Left renal pelvis (tissue), 4 donors: ENCODE measurements at places on chromosomes 6 and 20.

GRCh38 chr6:117829594-117830319 is 77.3 kb upstream of the SLC35F1 start:
- peak; percentile 3 for DNase-seq

GRCh38 chr20:21101453-21101931 is 4.7 kb downstream of the LINC00237 start:
- DNase-seq = no peak

DNA sequence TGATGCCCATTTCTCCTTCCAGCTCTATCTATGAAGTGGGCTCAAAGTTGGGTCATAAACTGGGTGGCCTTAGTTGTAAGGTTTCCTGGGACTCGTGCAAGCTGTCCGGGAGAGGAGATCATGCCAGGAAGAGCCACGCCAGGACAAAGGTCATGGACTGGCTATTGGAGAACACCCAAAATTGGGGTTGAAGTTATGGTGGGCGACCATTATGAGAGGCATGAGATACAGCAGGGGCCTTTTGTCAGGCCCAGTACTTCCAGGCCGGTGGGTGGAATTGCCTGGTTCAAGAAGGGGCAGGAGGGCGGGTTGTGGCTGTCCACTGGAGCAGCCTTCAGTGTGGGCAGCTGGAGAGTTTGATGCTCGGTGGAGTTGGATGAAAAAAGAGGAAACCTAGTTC is 225.1 kb upstream of the SSTR4 start:
- DNase-seq = no peak

GRCh38 chr6:23446469-23446967 is 679.5 kb upstream of the NRSN1 start:
- DNase-seq = no peak

DNA sequence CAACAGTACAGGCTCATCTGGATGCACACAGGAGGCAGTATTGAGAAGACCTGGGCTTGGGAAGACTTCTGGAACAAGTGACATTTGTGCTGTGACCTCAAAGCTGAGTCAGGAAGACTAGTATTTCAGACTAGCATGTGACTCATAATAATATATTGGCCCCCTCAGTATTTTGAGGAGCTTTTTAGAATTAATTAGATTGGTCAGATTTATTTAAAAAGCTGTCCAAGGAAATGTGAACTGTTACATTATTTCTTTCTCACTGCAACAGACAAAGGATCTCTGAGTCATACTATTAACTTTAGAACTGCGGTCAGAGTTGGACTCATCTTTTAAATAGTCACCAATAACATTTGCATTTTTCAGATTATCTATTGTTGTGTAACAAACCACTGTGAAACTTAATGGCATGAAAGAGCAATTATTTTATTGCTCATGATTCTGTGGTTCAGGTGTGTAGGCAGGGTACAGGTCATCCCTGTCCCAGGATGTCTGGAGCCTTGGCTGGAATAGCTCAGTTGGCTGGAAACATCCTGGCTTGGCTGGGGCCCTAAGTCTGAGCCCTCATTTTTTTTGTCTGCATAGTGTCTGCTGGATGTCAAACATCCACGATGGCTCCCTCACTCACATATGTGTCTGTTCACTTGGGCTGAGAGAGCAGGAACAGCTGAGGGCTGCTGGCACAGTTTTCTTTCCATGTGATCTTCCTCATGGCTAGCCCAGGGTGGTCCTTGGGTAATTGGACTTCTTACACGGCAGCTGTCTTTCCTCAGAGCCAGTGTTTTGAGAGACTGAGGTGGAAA is 46.9 kb downstream of the MAP3K4 start:
- no peak for DNase-seq

GRCh38 chr20:24990810-24991252 is 1.7 kb downstream of the APMAP start:
- no peak for DNase-seq

- no peak for DNase-seq
Measured at GRCh38 chr6:24963887-24964570, 28.3 kb upstream of the RIPOR2 start.

- DNase-seq = no peak
Measured at GRCh38 chr6:104718672-104719071, 141.0 kb downstream of the HACE1 start.

DNA sequence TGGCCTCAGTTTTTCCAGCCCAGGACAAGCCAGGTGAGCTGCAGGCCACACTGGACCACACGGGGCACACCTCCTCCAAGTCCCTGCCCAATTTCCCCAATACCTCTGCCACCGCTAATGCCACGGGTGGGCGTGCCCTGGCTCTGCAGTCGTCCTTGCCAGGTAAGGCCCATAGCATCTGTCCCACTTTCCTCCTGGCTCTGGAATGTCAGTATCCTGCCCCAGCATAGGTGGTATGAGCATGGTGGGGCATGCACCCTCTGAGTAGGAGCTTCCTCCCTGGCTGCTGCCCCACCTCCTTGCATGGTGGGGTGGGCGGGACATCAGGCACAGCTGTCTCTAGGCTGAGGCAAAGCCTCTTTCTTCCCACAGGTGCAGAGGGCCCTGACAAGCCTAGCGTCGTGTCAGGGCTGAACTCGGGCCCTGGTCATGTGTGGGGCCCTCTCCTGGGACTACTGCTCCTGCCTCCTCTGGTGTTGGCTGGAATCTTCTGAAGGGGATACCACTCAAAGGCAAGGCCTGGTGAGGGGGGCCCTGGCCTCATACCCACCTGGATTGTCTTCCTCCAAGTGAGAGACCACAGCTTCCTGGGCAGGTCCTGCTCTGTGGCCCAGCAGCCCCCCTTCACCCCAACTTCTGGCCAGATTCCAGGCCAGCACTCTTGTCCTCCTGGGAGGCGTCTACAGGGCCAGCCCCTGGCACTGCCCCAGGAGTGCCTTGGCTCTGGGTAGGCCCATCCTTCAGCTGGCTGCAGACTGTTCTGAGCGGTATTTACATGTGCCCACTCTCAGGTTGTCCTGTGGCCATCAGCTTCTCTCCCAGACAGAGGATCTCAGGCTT is 9.1 kb downstream of the PI16 start:
- no peak for DNase-seq

GRCh38 chr6:12232339-12232738 is 57.8 kb upstream of the EDN1 start:
- DNase-seq = no peak

- DNase-seq = no peak
Measured at GRCh38 chr6:117298941-117299340, 33.6 kb downstream of the VGLL2 start.

- no peak for DNase-seq
Measured at GRCh38 chr6:40816601-40817000, 222.4 kb downstream of the UNC5CL start.

- peak; percentile 57 for DNase-seq
Measured at GRCh38 chr20:41173161-41173721, 35.9 kb downstream of the PLCG1 start.

DNA sequence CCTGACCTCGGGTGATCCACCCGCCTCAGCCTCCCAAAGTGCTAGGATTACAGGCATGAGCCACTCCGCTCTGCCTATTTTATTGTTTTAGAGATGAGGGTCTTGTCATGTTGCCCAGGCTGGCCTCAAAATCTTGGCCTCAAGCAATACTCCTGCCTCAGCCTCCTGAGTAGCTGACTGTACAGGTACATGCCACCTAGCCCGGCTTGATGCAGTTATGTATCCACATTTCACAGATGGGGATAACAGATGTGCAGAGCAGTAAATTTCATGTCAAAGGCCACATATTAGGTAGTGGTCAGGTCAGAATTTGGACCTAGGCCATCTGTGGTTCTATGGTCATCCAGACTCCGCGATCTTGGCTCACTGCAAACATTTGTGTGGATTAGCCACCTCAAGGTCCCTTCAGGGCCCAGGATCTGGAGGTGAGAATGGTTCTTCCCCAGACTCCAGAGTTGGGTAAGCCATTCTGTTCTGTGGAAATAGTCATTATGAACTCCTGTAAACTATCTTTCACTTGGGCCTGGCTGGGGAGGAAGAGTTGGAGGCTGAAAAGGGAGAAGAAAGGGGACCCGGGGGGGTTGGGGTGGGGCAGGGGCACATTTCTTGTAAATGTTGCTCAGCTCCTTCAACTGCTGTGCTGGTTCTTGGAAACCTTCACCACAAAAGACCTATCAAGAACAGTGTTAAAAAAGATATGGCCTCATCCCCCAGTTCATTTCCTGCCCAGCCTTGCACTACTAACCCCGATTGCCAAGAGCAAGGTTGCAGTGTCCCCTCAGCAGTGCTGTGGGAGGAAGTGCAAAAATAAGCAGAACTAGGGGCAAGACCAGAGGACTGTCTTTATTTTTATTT is 13.0 kb downstream of the PIM1 start:
- no peak for DNase-seq

GRCh38 chr6:35931120-35931561 is 10.2 kb upstream of the SRPK1 start:
- no peak for DNase-seq

DNA sequence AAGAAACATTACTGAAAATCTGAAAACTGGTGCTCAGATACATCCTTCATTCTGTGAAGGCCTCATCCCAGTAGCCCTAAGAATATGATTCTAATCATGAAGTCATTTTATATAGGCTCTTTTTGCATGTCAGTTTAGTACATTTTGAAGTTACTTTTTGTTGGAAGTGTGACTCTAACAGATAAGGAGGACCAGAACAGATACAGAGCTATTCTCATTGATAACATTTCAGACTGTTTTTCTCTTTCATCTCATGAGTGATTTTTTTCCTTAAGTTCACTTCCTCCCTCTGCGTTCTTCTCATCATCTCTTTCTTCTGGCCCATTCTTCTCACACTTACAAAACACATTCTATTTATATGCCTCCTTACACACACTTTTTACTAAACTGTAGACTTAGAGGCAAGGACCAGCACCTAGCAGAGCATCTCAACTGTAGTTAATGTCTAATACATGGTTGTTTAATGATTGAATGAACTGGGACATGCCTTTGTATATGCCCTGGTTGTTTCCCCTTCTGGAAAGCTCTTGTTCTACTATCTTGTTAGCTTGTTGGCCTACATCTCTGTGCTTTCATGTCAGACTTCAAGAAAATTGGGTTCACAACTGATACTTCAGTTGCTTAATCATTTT is 8.7 kb downstream of the CTNNBL1 start:
- no peak for DNase-seq

DNA sequence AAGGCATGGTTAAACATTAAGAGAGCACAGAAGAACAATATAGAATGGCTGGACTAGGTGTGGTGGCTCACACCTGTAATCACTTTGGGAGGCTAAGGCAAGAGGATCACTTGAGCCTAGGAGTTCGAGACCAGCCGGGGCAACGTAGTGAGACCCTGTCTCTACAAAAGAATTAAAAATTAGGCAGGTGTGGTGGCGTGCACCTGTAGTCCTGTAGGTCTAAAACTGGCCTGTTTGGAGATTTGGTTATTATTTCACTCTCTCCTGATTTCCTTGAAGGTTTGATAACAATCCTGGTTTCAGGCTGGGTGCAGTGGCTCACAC is 15.6 kb downstream of the SRSF6 start:
- no peak for DNase-seq

DNA sequence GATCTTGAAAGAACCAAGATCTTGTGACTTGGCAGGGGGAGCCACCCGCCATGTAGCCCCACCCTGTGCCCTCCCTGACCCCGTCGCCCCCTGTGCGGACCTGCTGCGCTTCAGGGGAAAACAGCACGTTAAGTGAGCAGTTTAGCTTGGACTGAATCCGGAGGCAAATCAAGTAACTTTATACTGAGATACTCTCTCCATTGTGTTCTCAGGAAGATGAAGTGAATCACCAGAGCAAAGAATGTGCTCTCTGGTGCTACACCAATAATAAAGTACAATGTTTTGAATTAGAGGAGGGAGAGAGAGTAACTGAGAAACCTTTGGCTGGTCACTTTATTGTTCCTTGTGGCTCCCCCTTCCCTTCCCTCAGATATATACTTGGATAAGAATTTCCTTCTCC is 83.4 kb downstream of the TXNDC5 start:
- no peak for DNase-seq

- DNase-seq = no peak
Measured at GRCh38 chr6:28137505-28137981, 4.1 kb upstream of the ZKSCAN8 start.

GRCh38 chr6:84220809-84221409 is 6.5 kb downstream of the CEP162 start:
- no peak for DNase-seq

DNA sequence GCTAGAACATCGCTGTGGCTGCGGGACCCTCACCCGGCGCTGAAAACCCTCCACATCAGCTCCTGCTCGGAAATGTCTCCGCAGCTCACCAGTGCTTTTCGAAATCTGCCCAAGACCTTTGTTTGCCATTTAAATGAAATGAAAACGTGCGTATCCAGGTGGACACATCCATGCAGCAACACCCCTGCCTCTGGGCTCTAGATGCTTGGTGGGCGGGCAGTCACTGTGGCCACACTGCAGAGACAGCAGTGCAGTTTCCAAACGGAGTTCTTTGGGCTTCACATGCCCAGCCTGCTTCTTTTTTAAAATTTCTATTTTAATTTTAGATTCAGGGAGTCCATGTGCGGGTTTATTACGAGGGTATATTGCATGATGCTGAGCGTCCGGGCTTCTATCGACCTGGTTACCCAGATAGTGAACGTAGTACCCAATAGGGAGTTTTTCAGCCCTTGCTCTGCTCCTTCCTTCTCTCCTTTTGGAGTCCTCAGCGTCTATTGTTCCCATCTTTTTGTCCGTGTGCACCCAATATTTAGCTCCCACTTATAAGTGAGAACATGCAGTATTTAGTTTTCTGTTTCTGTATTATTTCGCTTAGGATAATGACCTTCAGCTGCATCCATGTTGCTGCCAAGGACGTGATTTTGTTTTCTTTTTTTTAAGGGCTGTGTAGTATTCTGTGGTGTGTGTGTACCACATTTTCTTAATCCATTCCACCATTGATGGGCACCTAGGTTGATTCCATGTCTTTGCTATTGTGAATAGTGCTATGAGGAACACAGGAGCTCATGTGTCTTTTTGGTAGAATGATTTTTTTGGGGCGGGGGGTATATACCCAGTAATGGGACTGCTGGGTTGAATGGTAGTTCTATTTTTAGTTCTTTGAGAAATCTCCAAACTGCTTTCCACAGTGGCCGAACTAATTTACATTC is 4.8 kb upstream of the TUBB2B start:
- no peak for DNase-seq

GRCh38 chr6:89758830-89759229 is 60.8 kb downstream of the MDN1 start:
- DNase-seq = no peak

- DNase-seq = no peak
Measured at GRCh38 chr6:119368921-119369320, 19.4 kb upstream of the MAN1A1 start.

GRCh38 chr6:129708496-129709195 is 1.3 kb downstream of the ARHGAP18 start:
- DNase-seq = no peak

GRCh38 chr6:108247965-108248536 is 12.8 kb downstream of the SNX3 start:
- no peak for DNase-seq

- DNase-seq = no peak
Measured at GRCh38 chr6:135888818-135889217, 37.3 kb downstream of the PDE7B start.

GRCh38 chr6:37106554-37106953 is 63.4 kb upstream of the PIM1 start:
- DNase-seq = no peak

- DNase-seq = no peak
Measured at GRCh38 chr6:50927800-50928199, 109.1 kb downstream of the TFAP2B start.
